NK-92 treated with Interleukin-12 subunit alpha and Interleukin-12 subunit beta, amount 100 ng/mL, for 24 hours (cell line): ENCODE measurements at places on chromosomes 12 and 14.

GRCh38 chr12:27635349-27635972, 60.8 kb upstream of the REP15 start:
- DNase-seq: no peak

GRCh38 chr14:102927346-102927877, 4.9 kb downstream of the AMN start:
- no peak for DNase-seq

DNA sequence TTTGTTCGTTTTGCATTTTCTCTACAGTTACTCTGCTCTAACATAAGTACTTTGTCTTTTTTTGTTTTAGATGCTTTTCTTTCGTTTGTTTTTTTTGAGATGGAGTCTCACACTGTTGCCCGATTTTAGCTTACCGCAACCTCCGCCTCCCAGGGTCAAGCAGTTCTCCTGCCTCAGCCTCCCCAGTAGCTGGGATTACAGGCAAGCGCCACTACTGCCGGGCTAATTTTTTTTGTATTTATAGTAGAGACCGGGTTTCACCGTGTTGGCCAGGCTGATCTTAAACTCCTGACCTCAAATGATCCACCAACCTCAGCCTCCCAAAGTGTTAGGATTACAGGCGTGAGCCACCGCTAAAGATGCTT, 2.7 kb downstream of the DIP2B start:
- no peak for DNase-seq

- DNase-seq: no peak
Observed at GRCh38 chr12:104695453-104696148, 238.9 kb downstream of the CHST11 start.

GRCh38 chr12:89800435-89800834, 91.8 kb upstream of the ATP2B1 start:
- DNase-seq: no peak

GRCh38 chr14:68131907-68132306, 312.3 kb downstream of the RAD51B start:
- DNase-seq: no peak

- no peak for DNase-seq
Observed at GRCh38 chr12:71955970-71956369, 17.3 kb downstream of the TPH2 start.

GRCh38 chr14:20998139-20998538, 954 bp upstream of the SLC39A2 start:
- DNase-seq: no peak

DNA sequence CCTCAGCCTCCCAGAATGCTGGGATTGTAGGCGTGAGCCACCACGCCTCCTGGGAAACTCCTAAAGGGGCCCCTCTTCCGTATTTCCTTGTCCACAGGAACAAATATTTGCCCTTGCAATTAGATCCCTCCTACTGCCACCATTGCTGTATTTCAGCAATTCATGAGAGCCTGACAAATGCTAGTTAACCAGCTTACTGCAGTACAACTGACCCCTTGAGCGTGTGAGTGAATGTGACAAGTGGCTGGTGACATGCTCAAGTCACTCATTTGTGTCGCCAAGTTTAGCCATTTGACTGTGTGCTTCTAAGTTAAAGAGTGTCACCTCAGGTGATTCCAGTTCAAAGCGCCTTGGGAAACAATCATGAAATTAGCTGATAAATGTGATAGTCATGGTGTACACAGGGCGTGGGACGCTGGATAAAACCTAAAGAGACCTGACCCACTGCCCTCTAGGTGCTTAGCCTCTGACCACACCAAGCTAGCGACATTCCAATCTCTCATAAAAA, 56.1 kb upstream of the MAP1LC3B2 start:
- no peak for DNase-seq

- DNase-seq: no peak
Observed at GRCh38 chr12:60874091-60874490, 1278.3 kb downstream of the SLC16A7 start.

GRCh38 chr12:130925666-130926015, 28.1 kb upstream of the ADGRD1 start:
- no peak for DNase-seq

- no peak for DNase-seq
Observed at GRCh38 chr12:21343636-21344035, 8.9 kb upstream of the SLCO1A2 start.

DNA sequence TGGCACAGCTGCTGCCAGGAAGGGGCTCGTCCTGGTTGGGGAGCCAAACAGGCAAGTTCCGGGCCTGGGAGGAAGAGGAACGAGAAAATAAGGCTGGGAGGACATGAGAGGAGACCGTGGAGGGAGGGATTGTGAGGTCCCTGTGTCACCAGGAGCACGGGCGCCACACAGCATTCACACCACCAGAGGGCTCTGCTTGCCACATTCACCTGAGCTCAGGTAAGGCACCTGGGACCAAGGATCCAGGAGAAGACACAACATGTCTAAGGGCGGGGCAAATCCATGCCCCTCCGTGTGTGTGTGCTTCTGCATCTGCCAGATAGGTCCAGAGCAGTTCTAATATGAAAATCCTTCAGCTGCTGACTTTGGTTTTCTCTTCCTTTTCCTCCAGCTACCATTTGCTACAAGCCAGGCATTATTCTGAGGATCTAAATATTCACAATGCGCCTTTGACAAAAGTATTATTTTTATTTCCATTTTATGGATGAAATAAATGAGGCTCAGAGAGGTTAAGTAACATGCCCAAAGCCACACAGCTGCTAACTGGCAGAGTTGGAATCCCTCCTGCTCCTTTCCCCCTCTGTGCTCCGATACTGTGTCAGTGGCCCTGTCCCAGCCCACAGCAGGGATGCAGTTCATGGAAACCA, 14.6 kb downstream of the RAPGEF3 start:
- DNase-seq: no peak

DNA sequence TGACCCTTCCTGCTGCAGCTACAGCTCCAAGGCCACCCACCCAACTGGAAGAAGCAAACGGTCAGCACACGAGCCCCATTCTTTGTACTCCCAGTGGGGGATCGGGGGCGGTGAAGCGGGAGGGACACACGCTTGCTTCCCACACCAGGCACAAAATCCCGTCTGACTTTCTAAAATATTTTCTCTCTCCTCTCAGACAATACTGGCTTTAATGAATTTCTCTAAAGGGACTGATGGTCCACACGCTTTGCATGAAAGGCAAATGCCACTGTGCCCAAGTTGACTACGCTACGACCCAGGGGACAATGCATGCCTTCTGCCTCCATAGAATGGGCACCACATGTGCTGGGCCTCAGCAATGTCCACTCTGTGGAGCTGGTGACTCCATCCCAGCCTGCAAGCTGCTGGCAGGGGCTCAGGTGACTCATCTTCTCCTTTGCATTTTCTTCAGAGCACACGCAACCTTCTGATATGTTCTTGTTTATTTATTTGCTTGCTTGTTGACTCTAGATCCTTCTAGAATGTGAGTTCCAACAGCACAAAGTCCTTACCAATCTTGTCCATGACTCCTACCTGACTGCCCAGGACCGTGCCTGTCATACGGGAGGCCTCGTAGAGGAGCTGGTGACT, 15.6 kb downstream of the SYNE3 start:
- DNase-seq: no peak

DNA sequence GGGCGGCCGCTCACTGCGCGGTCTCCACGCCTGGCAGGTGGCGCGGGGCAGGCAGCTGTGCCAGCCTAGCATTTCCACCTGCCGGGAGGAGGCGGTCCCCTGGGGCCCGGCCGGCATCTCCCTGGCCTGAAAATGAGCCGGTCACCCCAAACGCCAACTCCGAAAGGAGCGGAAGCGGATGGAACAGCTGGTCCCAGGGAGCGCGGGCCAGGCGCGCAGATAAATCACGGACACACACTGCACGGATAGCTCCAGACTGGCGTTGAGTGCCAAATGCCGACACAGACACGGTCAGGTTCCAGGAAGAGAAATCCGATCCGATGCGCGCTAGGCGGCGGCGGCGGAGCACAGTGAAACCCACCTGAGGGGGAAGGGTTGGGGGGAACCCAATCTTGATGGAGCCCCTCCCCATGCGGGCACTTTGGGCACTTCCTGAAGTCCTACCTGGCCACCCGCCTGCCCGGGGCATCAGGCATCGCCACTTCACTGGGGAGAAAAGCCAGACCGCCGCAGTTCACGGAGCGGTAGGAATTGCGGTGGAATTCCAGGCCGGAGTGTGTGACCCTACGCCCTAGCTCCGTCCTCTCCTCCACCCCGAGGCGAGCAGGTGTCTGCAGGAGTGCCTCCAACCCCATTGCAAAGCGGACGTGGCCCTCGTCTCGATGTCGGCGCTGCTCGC, 624 bp upstream of the PLEKHD1 start:
- no peak for DNase-seq

GRCh38 chr12:77324416-77324762, 259.0 kb upstream of the E2F7 start:
- DNase-seq: no peak

- no peak for DNase-seq
Observed at GRCh38 chr12:19553175-19553574, 113.9 kb downstream of the AEBP2 start.

DNA sequence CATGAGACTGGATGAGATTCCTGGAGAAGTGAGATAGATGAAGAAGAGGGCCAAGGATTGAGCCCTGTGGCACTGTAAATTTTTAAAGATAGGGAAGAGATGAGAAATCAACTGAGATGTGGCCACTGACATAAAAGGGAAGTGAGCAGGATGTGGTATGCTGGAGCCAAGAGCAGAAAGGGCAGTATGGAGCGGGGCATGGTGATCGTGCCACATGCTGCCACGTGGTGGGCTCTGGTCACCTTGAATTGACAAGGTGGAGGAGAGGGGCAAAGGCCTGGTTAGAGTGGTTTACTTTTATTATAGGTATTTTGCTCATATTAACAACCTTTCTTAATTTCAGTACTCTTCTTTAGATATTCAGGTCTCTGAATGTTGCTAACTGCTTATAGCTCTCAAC, 257.9 kb downstream of the NEDD1 start:
- no peak for DNase-seq

GRCh38 chr12:105920161-105920684, 218.5 kb downstream of the NUAK1 start:
- DNase-seq: no peak

GRCh38 chr12:46585854-46586621, 213.5 kb upstream of the SLC38A2 start:
- no peak for DNase-seq

- no peak for DNase-seq
Observed at GRCh38 chr14:72880164-72880563, 13.7 kb downstream of the DPF3 start.

GRCh38 chr14:89366864-89367778, 49.9 kb downstream of the FOXN3 start:
- DNase-seq: no peak

- DNase-seq: no peak
Observed at GRCh38 chr14:33938131-33938949, 12.5 kb downstream of the EGLN3 start.

DNA sequence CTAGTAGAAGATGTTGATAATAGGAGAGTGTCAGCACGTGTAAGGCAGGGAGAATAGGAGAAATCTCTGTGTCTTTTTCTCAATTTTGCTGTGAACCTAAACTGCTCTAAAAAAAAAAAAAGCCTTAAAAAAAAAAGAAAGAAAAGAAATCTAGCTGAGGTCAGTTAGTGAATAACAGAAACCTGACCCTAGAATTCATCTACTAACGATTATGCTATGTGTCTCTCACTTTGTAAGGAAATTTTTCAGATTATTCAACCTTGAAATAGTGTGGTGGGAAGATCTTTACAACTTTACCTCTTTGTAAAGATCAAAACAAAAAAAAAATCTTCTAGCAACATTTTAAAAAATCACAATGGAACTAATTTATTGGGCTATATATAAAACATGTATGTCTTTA, 995.7 kb downstream of the GALC start:
- DNase-seq: no peak

GRCh38 chr14:54787261-54787660, 115.4 kb downstream of the GCH1 start:
- DNase-seq: no peak

DNA sequence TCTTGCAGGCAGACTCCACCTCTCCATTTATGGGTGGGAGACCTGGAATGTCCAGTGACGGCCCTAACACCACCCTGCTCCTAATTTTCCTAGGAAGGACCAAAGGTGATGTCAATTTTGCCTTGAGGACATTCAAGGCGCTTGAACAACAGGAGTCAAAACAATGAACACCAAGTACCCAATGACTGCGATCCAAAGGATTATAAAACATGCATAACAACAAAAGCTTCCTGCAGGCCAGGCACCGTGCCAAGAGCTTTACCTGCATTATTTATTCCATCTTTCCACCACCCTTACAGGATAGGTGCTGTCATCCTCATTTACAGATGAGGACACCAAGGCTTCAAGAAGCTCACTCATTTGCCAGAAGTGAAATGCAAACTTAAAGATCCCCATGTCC, 15.2 kb upstream of the FOXN3 start:
- DNase-seq: no peak

- DNase-seq: no peak
Observed at GRCh38 chr12:88111074-88111652, 30.7 kb downstream of the CEP290 start.

- DNase-seq: no peak
Observed at GRCh38 chr14:97306133-97306759, 509.1 kb downstream of the VRK1 start.

DNA sequence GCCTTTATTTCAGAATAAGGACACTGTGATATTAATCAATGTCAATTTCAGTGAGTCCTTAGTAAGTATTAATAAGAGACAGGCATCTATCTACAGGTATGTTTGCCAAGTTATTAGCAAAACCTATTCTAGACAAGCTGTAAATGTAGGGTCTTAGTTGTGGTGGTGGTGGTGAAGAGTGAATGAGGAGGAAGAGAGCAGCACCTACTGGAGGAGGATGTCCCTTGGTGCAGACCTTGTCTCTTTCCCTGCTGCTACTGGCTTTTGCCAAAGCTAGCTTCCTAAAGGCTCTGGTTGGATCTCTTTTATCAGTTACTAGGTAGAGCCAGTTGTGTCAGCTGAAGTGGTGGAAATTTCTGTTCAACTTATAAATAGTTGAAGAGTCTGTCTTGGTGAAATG, 304.8 kb upstream of the ATP2B1 start:
- DNase-seq: no peak

DNA sequence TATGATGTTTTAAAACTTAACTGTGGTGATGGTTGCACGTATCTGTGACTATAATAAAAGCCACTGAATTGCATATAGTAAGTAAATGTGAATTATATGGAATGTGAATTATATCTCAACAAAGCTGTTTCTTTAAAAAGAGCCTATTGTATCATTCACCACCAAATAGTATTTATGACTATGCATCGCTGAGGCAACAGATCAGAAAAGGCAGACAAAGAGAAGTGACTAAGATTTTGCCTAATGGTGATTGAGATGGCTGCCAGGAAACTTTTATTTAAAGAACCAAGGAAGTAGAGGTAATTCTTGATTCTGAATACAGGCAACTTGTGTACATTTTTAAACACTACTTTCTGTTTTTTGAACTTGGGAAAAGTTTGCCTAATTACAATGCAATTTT, 31.7 kb downstream of the DHRS7 start:
- DNase-seq: no peak

DNA sequence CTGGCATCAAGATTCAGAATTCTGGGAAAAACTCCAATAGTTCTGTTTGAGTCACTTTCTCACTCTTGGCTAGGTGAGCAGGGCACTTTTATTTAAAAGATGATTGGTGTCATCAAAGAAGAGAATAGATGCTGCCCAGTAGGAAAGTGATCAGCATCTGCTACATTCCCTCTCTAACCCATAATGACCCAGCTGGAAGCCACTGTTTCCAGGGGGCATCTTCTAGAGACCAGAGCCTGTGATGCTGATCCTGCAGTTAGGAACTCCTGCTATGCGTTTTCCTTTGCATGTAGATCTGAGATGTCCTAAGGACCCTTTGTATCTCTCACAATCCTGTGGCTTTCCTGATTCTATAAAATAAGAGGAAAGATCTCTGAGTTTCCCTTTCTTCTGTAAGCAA, 79.9 kb upstream of the TMTC1 start:
- no peak for DNase-seq
